NB4 (cell line): ENCODE measurements at places on chromosomes 12 and 14.

- no peak for DNase-seq
These were observed 2.6 kb downstream of the SOAT2 start for GRCh38 chr12:53105712-53106439.

- no peak for DNase-seq
These were observed 31.9 kb upstream of the CHGA start for GRCh38 chr14:92890830-92891588.

- DNase-seq = no peak
These were observed 233.8 kb downstream of the ITPR2 start for GRCh38 chr12:26599096-26599695.

GRCh38 chr12:80116735-80117134 lies 17.4 kb downstream of the OTOGL start:
- DNase-seq = no peak

DNA sequence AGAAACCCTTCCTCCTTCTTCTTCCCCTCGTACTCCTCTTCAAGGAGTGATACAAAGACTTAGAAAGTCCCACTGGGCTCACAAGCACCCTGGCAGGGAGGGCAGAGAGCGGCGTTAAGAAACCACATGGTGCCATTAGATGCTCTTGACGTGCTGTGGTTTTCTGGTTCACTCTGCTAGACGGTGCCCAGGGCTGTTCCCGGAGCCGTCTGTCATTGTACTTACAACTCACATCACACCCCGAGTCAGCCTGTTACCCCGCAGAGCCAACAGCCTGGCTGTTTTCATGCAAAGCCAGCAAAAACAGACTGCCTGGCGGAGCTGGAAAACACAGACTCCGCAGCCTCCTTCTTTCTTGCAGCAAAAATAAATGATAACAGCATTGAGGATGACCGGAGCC lies 232.6 kb upstream of the TBX3 start:
- no peak for DNase-seq
